Aorta (tissue), 5 donors: ENCODE measurements at places on chromosomes 5 and 9.

DNA sequence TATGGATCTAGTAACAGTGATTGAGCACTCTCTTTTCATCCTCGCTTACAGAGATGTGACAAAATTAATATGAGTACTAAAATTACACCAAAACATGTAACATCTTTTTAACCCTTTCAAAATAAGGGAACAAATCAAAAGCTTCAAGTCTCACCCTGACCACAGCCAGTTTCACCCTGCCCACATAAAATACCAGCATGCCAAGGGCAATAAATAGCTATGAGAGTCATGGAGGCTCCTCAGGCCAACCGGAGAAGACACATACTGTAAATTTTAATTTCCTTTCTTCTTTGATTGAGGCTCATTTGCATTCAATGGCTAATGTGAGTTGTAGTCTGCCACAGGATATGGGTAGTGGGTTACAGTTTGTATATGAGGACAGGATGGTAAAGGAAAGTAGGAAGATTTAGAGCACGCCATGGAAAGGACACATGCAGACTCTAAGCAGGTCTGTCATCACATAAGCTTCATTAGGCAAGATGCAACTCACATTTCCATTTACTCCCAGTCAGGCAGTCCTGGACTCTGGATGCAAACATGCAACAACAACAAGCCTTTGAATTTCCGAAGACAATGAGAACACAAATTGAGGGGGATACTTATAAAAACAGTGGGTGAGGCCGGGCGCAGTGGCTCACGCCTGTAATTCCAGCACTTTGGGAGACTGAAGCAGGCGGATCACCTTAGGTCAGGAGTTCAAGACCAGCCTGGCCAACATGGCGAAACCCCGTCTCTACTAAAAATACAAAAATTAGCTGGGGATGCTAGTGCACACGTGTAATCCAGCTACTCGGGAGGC, 11.3 kb downstream of the IL4 start:
- no peak for DNase-seq

DNA sequence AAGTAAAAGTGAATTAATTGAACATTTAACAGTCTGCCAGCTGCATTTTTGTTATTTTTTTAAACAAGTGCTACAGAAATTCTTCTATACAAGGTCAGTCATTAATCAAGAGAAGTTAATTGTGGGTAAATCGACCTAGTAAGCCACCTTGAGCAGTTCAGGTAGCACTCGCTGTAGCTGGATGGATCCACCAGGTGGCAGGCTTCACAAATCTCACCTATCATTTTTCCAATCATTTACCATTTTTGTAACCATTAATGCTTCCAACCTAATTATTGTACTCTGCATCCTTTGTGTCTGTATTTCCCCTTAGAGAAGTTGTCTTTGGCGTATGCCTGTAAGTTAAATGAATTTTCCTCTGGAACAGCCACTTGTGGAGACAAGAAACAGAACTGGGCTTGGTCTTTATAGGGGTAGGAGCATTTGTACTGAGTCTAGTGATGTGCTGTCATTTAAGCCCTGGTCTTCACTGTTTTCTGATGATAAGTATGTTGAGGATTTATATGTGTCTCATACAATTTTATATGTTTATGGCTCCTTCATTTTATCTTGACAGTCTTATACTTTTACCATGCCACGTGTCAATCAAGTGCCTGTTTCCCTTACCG, 39.5 kb downstream of the CD180 start:
- no peak for DNase-seq

- DNase-seq = no peak
These were observed 123.5 kb downstream of the CTNND2 start for GRCh38 chr5:11780641-11781345.

GRCh38 chr5:18216016-18216415, 581.8 kb downstream of the TAF11L14 start:
- no peak for DNase-seq

- DNase-seq = no peak
These were observed 10.2 kb downstream of the MAMDC2 start for GRCh38 chr9:70053864-70054263.

- no peak for DNase-seq
These were observed 107.8 kb downstream of the WNK2 start for GRCh38 chr9:93291536-93292287.

- DNase-seq = no peak
These were observed 43.6 kb downstream of the NACC2 start for GRCh38 chr9:136051453-136051836.

DNA sequence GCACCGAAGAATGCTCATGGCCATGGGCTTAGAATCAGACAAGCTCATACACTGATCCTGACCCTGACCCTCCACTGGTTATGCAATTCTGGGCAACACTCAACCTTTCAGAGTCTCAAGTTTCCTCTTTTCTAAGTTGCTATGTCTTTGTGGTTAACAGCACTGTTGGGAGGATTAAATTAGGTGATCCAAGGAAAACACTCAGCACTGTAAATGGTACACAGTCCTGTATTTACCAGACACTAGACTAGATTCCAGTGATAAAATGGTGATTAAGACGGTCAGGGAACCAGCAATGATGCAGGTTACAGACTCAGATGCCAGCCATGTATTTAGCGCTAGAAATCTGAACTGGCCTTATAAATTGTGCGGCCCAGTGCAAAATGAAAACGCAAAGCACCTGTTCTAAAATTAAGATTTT, 8.1 kb downstream of the ARL15 start:
- DNase-seq = no peak

DNA sequence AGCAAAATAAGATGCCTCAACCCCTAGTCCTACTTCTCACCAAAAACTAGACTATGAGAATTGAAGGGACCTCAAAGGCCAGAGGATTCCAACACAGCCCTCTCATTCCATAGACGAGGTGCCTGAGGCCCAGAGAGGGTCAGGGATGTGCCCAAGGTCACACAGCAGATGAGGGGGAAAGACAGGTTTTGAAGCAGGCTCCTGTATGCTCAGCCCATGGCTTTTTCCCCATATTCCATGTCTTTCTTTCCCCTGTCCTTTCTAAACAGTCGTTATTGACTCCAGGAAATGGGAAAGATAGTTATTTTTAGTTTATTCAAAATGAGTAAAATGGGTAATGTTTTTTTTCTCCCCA, 61.2 kb upstream of the COL15A1 start:
- DNase-seq = peak; percentile 30

DNA sequence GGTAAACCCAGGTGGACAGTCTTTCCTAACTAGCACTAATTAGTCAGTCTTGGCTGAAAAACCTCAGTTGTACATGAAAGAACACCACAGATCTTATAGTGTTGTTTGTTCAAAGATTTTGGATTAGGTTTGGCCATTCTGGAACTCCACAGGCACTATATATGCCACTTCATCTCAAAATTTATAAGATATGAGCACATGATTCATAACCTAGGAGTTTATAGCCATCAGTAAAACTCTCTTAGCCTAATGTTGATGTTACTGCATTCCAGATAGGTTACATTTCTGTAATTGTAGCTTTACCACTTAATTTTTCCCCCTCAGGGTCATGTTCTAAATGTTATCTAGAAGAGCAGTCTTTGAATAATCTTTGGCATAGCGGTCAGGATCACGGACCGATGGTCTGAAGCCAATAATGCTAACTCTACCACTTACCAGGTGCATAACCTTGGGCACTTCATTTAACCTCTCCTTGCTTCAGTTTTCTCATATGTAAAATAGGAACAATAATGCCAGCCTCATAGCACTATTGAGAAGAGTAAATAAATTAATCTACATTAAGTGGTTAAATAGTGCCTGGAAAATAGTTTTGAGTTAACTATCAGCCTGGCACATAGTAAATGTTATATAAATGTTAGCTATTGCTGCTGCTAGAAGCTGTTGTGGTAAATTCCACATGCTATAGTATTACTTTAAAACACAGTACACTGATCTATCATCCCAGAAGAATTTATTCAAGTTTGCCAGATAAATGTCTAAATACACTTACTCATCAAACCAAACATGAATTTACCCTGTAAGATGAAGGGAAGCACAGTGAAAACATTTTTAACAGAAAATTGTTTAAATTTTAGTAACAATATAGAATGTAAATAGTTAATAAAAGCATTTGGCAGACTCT, 743.9 kb downstream of the NR2F1-AS1 start:
- no peak for DNase-seq

DNA sequence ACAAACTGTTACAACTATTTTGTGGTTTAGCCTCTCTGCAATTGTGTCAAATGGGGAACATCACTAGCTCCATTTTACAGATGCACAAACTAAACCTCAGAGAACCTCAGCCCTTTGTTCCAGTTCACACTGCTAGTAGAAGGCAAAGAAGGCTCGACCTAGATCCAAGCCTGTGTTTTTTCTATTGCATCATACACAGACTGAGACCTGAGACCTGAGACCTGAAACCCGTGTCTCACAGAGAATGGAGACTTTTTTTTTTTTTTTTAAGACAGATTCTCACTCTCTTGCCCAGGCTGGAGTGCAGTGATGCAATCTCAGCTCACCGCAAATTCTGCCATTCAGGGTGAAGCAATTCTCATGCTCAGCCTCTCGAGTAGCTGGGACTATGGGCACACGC, 120.8 kb downstream of the GALNT10 start:
- DNase-seq = no peak

- no peak for DNase-seq
These were observed 11.0 kb upstream of the CCDC171 start for GRCh38 chr9:15541872-15542271.

DNA sequence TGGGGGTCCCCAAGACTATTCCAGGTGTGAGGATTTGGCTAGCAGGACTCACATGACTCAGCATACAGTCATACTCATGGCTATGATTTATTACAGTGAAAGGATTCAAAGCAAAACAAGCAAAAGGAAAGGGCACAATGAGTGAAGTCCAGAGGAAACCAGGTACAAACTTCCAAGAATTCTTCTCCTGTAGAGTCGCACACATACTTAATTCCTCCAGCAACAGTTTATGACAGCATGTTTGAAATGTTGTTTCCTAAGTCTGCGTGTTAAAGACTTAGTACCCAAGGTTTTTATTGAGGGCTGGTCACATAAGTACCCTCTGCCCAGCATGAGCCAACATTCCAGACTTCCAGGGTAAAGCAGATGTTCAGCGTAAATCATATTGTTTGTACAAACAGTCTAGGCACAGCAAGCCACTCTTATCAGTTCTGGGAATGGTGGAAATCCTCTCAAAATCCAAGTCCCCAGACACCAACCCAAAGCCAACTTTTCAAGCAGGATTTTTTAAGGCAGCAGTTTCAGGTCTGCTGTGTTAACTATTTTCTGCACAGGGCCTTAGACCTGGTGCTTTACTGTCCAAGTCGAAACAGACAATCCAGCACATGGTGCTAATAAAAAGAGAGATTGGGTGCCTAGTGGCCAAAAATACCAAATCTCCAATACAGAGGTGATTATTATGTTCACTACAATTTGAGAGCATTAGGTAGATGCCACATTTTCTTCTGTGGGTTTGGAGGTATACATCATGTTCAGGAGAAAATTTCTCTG, 18.6 kb upstream of the RICTOR start:
- DNase-seq = no peak

DNA sequence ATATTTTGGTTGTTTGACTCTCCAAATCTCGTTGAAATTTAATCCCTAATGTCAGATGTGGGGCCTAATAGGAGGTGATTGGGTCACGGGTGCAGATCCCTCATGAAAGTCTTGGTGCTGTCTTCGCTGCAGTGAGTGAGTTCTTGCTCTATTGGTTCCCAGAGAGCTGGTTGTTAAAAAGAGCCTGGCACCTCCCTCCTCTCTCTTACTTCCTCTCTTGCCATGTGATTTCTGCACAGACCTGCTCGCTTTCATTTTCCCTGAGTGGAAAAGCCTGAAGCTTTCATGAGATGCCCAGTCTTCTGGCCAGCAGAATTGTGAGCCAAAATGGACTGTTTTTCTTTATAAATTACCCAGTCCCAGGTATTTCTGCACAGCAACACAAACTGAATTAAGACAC, 221.6 kb downstream of the MAT2B start:
- DNase-seq = no peak
